AG08396 (cell line): ENCODE measurements at places on chromosomes 12 and 14.

GRCh38 chr12:91110311-91110924 lies 876 bp downstream of the LUM start:
- no peak for DNase-seq

DNA sequence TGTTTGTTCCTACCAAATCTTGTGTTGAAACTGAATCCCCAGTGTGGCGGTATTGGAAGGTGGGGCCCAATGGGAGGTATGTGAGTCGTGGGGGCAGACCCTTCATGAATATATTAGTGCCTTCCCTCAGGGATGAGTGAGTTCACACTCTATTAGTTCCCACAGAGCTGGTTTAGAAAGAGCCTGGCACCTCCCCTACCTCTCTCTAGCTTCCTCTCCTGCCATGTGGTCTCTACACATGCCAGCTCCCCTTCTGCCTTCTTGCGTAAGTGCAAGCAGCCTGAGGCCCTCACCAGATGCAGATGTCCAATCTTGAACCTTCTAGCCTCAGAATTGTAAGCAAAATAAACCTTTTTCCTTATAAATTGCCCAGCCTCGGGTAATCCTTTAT lies 105.8 kb downstream of the SPTSSA start:
- DNase-seq: no peak

GRCh38 chr12:19963972-19964371 lies 404.4 kb upstream of the PDE3A start:
- no peak for DNase-seq

DNA sequence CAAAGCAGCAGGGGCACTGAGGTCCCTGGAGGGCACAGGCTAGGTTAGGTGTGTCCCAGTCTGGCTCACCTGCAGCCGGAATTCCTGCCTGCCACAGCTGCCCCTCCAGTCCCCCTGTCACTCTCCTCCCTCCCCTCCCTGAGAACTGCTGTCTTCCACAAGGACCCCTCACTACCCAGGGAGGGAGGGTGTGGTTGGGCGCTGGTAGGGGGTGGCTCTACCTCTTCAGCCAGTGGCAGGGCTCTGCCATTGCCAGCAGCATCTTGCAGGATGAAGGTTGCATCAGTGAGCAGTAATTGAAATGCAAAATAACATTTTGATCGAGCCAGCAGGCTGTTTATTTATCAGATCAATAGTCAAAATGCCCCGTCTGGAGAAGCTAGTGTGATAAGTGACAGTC lies 45.7 kb downstream of the ESRRB start:
- no peak for DNase-seq

DNA sequence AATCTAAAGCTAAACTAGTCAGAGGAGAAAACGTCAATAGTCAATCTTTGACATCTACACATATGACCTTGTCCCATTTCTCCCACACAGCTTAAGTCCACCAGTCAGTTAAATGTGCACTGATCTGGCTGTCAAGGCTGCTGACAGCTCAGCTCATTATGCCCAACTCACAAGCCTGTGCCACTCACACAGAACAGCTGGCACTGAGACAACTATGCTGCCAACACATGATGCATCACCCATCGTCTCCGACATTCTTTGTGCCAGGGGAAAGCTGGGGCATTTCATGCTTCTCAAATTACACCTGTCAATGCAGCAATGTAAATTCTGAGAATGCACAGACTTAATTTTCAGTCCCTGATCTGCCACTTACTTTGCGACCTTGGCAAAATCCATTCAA lies 25.3 kb downstream of the GNS start:
- DNase-seq: no peak

GRCh38 chr12:26749781-26750180 lies 83.2 kb downstream of the ITPR2 start:
- DNase-seq: no peak

GRCh38 chr14:101058571-101058970 lies 155.0 kb upstream of the RTL1 start:
- no peak for DNase-seq

GRCh38 chr14:41868396-41868795 lies 261.7 kb downstream of the LRFN5 start:
- no peak for DNase-seq

GRCh38 chr14:44963775-44964380 lies 1.9 kb downstream of the TOGARAM1 start:
- DNase-seq: no peak

GRCh38 chr12:78269620-78270019 lies 438.9 kb downstream of the NAV3 start:
- no peak for DNase-seq

- DNase-seq: peak; percentile 67
Measured at GRCh38 chr12:24902511-24903328, 46.2 kb downstream of the BCAT1 start.

- DNase-seq: no peak
Measured at GRCh38 chr12:111807232-111807631, 34.8 kb upstream of the MAPKAPK5 start.

DNA sequence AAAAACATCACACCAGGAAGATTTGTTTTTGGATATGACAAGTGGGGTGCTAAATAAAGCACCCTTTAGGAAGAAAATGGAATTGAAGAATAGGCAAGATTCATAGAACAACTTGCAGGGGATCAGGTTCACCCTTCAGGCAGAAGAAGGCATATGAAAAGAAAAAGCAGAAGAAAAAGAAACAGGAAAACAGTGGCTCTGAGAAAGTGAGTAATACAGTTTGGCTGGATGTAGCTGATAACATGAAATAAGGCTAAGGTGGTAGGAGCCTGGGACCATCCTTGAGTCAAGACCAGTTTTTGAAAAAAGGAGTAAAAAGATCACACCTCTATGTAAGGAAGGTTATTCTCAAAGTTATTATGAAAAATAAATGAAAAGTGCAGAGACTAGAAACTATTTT lies 42.4 kb downstream of the TRIP11 start:
- DNase-seq: no peak

DNA sequence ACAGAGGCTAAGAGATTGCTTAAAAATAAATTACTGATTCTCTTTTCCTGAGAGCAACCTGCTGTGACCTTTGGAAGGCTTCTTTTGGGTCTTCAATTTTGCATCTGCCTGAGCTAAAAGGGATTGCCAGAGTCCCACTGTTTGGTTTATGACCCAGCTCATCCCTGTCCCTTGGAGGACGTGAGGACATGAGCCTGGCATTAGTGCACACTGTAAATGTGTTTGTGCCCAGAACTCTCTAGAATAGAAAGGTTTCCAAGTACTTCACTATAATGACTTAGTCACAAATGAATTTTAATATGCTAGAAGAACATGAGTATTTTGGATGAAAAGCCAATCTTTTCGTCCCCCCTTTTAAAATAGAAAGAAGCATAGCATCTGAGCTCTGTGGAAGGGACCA lies 47.1 kb upstream of the CDKN3 start:
- no peak for DNase-seq

DNA sequence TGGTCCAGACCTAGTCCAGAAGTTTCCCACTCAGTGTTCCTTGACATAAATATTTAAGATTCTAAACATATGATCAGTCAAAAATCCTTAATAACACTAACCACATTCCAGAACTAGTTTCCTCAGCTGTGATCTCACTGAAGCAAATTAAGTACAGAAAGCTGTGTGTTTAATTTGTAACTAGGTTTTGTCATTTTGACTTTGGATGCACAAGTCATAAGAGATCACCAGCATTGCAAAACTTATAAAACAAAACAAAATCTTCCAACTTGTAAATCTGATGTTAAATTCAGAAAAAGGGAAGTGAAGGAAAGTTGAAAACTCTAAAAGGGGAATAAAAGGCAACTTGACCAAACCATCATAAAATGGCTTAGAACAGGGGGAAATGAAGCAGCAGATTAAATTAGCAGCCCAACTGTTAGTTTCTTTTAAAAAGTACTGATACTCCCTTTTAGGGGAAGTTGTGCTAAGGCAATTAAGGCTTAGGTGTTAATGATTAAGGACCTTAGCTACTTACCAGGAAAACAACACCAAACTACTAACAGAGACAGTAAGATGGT lies 56.6 kb downstream of the SH2B3 start:
- DNase-seq: peak; percentile 34

- DNase-seq: peak; percentile 88
Measured at GRCh38 chr14:102893452-102893851, 29.0 kb upstream of the AMN start.

GRCh38 chr14:50675597-50675996 lies 7.5 kb upstream of the SAV1 start:
- no peak for DNase-seq

DNA sequence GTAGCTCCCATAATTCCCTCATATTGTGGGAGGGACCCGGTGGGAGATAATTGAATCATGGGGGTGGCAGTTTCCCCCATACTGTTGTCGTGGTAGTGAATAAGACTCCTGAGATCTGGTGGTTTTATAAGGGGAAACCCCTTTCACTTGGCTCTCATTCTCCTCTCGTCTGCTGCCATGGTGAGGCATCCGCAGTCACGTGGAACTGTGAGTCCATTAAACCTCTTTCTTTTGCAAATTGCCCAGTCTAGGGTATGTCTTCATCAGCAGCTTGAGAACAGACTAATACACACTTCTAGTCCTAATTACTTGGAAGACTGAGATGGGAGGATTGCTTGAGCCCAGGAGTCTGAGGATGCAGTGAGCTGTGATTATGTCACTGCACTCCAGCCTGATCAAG lies 64.4 kb downstream of the TMX1 start:
- DNase-seq: no peak

DNA sequence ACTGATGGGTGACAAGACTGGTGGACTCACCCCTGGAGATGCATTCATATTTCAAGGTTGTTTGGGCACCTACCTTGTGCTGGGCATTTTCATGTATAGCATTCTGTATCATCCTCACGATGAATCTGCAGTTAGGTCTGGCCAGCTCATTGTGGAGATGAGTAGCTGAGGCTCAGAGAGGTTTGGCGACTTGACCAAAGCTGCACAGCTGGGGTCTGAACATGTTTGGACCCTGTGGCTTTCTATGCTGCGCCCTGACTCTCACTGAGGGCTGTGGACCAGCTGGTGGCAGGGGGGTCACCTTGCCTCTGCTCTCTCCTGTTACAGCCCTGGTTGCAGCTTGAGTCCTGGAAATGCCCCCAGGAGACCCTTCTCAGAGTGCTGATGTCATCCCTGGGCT lies 24.9 kb upstream of the CCDC63 start:
- DNase-seq: no peak

DNA sequence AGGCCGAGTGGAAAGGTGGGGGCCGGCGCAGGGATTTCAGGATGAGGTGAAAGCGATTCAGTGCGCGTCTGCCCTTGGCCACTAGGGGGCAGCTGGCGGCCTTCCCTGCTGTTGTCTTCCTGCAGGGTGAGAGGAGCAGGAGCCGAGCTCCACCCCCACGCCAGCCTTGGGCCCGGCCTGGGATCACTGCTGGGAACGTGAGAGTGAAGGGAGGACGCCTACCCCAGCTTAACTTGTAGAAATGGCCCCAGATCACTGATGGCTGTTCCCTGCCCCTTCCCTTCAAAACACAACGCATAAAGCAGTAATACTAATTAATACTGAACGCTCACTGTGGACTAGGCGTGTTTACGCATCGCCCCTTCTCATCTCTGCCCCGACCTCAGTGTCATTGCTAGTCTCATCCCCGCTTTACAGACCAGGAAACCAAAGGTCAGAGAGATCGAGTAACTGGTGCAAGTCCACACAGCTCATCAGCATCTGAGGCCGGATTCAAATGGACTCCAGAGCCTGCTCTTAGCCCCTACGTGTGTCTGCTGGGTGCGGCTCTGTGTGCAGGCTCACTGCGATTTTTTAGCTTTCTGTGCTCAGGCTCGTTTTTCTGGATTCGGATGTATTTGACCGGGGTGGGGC lies 24.3 kb downstream of the MVK start:
- DNase-seq: peak; percentile 95

- no peak for DNase-seq
Measured at GRCh38 chr14:20623798-20624197, 17.7 kb downstream of the OR6S1 start.
